ENCODE measurements at places on chromosomes 2 and 18.

- DNase-seq: no peak
Measured at GRCh38 chr2:147469471-147469870, 375.4 kb upstream of the ACVR2A start.

DNA sequence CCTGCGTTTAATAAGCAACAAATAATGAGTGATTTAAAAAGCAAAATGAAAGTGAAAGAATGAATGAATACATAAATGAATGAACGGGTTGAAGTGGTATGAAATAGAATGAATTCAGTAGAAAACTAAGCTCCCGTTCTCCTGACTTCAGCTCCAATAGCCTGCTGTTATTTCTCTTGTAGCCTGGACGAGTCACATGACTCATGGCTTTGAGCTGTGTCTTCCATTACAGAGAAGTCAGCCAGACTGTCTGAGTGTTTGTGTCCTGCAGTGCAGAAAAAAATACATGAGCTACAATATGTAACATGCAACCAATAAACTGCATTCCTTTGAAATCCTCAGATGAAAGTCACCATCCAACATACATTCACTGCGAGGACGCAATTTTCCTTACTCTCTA is 21.2 kb downstream of the SCG2 start:
- DNase-seq: peak; percentile 23

GRCh38 chr18:29882620-29883019 is 1159.9 kb downstream of the DSC3 start:
- no peak for DNase-seq

GRCh38 chr2:191171286-191171685 is 20.5 kb upstream of the STAT4 start:
- no peak for DNase-seq

DNA sequence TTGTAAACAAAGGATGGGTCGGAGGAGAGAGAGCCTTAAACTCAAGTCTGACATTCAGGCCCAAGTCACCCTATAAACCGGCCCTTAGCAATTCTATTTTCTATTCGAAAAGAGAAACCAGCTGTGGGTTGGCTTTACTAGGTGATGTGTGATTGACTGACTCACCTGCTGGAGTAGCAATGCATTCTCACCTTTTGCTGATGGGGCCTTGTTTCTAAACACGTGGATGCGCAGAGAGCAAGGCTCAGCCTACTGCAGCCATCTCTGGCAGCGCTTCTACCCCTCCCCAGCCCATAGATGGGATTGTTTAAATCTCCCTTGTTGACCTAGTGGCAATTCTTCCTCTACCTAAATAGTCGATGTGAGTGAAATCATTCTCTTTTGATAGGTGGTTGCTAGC is 138.5 kb downstream of the MEIS1 start:
- no peak for DNase-seq

- DNase-seq: no peak
Measured at GRCh38 chr2:235951982-235952381, 216.2 kb downstream of the GBX2 start.

GRCh38 chr2:9735335-9735734 is 104.5 kb upstream of the YWHAQ start:
- DNase-seq: no peak

DNA sequence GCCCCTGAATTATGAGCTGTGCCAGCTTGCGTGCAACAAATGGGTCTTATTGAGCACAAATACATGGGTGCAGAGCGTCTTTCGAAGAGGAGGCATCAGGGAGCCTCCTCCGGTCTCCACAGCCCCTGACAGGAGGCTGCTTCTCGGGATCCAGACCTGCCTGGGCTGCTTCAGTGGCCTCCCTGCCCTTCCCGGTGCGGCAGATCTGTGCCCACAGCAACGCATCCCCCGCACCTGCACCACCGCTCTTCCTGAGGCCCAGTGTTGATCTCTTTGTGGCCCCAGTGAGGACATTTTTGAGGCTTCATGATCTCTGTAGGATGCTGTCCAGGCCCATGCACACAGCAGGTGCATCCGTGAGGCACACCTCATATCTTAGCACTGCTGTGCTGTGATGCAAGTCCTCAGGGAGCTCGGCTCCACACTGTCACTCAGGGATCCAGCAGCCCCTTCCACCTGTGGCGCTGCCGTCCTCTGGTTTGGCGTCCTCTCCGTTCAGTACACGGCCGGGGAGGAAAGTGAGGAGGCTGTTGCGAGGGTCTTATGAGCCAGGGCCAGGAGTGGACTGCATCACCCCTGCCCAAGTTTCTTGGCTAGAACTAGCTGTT is 17.4 kb downstream of the RTP5 start:
- peak; percentile 4 for DNase-seq

GRCh38 chr2:176501617-176502016 is 232.4 kb downstream of the MTX2 start:
- no peak for DNase-seq

DNA sequence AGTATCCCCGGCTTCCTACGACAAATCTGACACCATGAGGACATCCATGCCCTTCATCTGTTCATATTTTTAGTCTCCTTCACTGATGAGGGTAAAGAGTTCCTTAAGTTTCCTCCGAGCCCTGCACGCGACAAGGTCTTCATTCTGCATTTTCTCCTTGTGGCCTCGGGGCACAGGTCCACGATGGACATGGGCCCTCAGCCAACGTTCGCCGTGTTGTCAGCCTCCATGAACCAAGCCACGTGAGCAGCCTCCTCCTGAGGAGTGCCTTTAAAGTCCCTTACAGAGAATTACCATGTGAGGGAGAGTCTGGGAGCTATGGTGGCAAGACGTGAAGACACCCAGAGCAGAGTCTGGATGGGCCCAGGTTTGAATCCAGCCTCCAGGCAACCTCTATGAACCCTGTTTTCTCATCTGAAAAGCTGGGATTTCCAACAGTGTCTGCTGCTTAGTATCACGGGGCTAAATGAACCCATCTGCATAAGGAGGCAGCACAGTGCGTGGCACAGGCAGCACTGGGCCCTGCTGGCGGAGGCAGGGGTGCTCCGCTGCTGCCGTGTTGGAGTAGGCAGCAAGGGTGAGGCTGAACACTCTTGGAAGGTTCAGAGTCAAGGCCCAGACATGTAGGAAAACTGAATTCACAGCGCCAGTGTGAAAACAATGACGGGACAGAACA is 54.1 kb downstream of the EIPR1 start:
- DNase-seq: no peak

DNA sequence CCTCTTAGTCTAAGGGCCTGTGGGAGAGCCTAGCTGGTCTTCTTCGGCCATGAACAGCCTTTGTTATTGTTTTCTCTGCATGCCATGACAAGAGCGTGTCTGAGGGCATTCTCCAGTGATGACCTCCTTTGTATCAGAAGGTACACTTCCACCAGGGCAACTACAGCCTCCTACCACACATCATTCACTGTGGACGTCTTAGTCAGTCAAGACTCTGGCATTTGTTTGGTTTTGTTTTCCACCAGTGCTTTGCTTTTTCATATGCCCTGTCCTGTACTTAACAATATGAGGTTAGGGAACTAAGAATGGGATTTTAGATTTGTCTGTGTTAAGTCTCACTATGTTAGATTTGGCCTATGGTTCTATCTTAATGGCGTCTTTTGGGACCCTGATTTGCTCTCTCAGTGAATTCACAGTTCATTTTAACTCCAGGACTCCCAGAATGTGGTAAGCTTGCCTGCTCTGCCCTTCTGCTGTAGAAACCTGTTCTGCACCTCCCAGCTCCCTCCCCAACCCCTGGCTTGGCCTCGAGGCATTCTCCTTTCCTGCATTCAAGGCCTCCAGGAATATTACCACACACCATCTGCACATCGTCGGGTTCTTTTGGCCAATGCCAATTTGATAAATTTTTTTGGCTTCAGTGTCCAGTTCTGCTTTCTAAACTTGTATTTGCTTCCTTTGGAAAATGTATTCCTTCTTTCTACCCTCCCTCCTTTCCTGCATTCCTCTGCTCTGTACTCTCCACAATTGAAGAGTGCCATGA is 42.8 kb upstream of the IL1R1 start:
- DNase-seq: no peak

DNA sequence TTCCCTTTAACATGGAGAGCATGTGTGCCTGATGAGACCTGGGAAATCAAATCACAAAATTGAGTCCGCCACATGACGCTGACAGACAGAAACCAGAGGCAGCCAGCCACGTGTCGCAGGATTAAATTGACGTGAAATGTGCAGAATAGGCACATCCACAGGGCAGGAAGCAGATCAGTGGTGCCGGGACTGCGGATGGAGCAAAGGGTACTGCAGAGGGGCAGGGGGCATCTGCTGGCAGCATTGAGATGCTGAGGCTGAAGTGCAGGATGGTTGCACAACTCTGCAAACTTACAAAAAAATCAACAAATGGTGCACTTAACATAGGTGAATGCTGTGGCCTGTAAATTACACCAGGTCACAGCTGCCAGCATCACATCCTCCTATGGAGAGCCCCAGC is 48.2 kb upstream of the TUBA3E start:
- DNase-seq: peak; percentile 51

DNA sequence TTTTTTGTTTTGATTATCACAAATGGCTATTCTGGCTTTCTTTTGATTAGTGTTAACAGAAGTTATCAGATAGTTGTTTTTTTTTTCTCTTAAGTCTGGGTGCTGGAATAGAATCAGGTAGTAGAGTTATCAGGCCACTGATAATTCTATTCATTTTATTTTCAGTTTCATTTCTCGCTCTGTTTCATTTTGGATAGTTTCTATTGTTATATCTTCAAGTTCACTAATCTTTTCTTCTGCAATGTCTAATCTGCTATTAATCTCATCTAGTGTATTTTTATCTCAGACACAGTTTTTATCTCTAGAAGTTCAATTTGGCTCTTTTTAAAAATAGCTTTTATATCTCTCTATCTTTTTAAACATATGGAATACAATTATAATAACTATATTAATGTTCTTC is 241.8 kb upstream of the EPC2 start:
- DNase-seq: no peak

DNA sequence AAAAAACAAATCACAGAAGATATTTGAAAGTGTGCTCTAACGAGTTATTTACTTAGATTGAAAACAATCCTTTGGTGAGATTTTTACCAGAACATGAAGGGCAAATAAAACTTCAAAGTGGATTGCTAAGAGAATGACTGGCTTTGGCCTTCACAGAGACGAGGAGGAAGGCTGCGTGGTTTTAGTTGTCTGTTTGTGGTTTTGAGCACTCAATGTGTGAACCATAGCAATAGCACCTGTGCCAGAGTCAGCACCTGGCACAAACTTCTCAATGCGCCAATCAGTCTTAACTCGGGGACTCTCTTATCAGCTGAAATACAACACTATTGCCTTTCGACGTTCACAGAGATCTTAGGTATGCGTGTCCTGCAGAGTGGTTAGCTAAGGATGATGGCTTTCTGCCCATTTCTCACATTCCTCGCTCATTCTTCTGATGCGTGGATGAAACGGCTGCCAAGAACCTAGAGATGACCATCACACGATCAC is 70.0 kb downstream of the MBP start:
- DNase-seq: no peak

DNA sequence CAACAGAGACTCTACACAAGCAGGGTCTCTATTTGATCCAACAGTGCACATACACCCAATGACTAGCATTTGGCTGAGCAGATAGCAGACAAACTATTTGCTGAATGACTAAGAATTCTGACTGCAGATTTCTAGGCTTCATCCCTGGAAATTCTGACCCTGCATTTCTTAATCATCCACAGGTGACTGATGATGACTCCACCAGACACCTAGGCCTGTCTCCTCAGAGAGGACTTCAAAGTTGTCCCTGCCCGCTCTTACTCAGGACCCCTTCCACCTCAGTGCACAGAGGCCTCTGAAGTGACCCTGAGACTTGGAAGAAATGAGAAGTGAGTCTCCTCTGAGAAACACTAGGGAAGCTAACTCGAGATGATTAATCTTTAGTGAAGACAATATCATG is 51.3 kb downstream of the SEPTIN10 start:
- no peak for DNase-seq

- peak; percentile 70 for DNase-seq
Measured at GRCh38 chr2:65071499-65072180, 15.4 kb downstream of the CEP68 start.

- no peak for DNase-seq
Measured at GRCh38 chr2:235439959-235440662, 53.7 kb upstream of the AGAP1 start.

- no peak for DNase-seq
Measured at GRCh38 chr2:237171396-237171795, 85.7 kb downstream of the COPS8 start.

DNA sequence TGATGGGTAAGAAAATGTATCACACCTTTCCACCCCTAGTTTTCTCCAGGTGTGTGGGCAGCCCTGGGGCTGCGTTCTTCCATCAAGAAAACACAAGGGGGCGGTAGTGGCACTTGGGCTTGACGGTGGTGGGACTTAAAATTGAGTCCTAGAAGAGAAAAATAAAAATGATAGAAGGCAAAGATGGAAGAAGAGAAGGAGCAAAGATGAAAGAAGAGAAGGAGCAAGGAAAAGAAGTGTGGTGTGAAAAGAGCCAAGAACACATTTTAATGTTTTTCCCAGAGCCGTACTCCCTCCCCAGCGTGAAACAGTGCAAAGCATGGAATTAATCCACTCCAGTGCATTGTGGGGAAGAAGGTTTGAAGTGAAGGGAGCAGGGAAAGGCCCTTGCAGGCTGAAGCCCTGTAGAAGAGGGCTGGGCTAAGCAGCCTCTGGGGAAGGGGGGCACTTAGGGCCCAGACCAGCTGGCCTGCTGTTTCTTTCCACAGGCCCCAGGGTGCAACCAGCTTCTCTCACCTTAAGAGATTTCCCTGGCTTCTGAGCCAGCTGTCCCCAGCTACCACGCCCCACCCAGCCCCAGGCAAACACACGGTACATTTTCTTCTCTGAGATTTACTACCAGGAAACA is 256.8 kb downstream of the RNF152 start:
- peak; percentile 31 for DNase-seq

- no peak for DNase-seq
Measured at GRCh38 chr18:44840058-44840790, 159.5 kb downstream of the SETBP1 start.

DNA sequence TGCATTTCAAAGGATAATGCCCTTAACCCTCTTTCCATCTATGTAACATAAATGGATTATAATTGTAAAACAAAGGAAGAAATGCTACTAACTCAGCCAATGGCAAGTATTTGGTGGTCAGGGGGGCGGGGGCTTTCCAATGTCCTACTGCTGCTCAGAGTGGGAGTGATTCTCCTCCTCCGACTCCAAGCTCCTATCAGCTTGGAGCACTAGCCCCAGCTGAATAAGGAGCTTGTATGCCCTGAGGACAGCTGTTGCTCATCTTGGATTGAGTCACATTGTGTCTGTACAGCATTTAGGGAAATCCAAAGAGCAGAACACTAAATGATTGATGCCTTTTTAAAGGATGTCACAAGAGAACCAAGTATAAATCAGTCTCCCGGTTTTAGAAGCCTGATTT is 105.6 kb upstream of the ZNF521 start:
- DNase-seq: no peak

DNA sequence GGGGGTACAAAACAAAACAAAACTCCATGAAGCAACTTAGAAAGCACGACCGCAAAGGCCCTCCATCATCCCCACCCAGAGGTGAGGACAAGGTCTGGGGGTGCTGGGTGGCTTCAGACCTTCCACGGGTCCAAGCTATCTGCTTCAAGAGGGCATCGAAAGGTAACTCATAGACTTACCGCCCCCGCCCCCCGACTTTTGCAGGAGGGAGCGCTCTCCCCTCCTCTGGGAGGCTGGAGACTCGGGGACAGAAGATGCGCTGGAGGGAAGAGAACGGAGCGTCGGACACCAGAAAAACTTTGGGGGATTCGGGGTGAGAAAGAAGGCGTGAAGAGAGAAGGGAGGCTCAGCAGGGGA is 300 bp upstream of the STON1 start:
- no peak for DNase-seq

Data from BE2C (cell line).